ENCODE measurements at places on chromosomes 3 and 15.

DNA sequence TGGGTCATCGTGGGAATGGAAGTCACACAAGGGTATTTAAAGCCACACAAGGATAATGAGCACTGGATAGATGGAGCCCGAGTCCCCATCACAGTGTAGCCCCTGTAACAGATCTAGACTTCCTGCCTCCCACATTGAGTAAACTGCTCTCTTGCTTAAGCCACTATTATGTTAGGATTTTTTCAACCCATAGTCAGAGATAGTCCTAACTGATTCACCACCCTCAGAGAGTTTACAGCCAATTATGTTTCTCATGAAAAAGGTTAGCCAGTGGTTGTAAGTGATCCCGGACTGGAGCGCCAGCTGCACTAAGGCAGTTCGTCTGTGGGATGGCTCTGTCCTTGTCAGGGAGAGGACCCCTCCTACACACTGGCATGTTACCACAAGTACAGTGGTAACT, 77.0 kb downstream of the KLF13 start:
- DNase-seq = no peak

DNA sequence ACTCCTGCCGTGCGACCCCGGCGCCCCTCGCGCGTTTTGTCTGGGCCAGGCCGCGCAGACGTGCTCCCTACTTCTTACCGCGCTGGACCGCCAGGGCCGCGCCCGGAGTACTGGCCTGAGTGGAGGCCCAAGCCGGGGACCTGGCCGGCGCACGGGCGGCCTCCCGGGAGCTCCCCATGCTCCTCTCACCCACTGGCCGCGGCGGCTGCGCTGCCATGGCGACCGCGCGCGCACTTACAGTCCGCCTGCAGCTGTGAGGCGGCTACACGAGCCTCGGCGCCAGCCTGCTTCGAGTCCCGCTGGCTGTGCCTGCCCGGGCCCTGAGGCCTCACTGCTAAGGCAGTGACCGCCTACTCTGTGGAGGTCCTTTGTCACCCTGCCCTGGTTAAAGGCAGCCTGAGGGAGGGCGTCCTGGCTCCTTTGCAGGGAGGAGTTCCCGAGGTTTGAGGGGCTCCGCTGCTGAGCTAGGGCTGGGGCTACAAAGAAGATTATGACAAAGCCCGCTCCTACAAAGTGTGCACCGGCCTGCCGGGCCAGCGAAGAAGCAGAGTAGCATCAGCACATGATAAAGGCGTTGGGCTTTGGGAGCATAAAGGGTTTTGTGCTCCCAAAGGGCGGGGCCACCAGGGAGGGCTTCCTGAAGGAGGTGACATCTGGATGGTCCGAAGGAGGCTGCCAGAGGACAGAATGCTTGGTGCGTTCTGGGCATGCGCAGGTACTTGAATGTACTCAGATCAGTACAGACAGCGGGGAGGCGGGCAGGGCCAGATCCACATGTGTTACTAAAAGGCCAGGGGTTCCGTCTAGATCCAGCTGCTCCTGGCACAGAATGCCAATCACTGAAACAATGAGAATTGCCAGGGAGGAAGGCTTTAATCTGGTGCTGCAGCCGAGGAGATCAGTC, at the start of the genes LRRC34 and LRRIQ4:
LRRC34 (minus strand) TSS at position 573 of the 904 bp plus-strand sequence; CDS start at position 217, 356 bp downstream.
LRRIQ4 (plus strand) TSS at position 539 of the 904 bp plus-strand sequence. CDS start 9,052 bp downstream, outside the sequence.
- DNase-seq = peak; percentile 18

DNA sequence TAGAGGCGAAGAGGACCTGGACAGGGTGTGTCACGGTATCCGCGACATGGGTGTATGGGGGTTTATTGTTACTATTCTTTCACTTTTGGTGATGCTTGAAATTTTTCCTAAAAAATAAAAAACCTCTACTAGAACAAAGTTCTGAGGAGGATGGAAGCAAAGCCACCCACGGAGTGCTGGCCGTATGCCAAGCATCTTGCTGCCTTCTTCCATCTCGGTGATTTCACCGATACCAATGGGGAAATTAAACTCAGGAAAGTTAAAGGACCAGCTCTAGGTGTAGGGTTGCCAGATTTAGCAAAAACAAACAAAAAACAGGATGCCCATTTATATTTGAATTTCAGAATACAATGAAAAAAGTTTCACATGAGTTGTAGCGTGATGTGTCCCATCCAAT, 33.9 kb downstream of the SMAD6 start:
- no peak for DNase-seq

- DNase-seq = no peak
Observed at GRCh38 chr3:4376499-4376898, 73.3 kb downstream of the SETMAR start.

DNA sequence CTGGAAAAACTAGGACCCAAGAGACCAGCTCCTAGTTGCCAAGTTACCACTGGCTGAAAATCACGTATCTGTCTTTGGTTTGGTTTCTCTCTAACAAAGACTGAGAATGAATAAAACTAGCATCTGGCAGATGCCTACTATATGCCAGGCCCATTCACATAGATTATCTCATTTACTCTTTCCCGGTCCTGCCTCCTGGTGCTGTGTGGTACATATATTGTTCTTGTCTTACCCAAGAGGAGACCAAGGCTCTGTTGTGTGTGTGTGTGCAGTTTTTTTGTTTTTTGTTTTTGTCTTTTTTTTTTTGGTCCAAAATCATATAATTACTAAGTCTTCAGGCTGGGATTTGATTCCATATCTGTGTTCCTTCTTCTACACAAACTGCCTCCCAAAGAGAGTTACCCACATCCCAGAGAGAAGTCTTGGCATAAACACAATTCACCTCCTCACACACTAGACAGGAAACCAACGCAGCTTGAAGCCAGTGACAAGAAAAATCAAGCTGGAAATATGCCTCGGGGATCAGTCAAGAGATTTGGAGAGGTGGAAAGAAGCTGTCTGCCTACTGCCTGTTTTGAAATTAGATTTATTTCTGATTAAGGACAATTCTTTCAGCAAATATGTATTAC, 891 bp downstream of the AHSG start:
- DNase-seq = no peak

- no peak for DNase-seq
Observed at GRCh38 chr15:55282284-55282833, 7.3 kb downstream of the RAB27A start.

DNA sequence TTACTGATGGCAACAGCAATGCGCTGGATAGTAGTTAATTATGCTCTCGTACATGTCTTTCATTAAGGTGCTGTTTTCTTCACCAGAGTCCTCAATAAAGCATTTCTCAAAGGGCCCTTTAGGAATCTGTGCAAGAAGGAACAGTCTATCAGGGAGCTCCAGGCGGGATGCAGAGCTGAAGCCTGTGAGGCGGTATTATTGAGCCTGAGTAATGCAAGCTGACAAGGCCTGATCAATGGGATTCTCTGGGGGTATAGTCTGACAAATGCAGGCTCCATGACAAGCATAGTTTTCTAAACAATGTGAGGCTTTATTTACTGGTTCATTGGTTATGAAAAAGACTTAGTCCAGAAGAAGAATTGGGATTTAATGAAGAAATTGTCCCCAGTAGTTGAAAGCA, 530.9 kb upstream of the CBLB start:
- no peak for DNase-seq

GRCh38 chr3:8802256-8802655, 32.8 kb upstream of the OXTR start:
- no peak for DNase-seq

- no peak for DNase-seq
Observed at GRCh38 chr3:55288657-55289056, 198.4 kb downstream of the WNT5A start.

DNA sequence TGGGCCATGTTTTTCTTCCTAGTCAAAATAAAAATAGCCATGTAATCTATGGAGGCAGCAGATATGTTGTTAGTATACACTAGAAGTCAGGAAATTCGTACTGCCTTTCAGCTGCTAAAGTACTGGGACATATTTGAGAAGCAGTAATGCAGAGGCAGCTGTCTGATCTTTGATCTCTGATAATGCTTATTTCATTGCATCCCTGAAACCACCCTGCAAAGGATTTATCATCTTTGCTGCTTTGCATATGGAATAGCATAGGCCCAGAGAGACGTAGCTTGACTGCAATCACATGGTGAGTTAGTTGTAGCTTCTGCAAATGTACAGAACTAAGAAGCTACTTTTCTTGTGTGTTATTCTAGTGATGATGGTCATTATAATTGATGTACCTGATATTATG, 52.4 kb downstream of the RBM6 start:
- DNase-seq = no peak

DNA sequence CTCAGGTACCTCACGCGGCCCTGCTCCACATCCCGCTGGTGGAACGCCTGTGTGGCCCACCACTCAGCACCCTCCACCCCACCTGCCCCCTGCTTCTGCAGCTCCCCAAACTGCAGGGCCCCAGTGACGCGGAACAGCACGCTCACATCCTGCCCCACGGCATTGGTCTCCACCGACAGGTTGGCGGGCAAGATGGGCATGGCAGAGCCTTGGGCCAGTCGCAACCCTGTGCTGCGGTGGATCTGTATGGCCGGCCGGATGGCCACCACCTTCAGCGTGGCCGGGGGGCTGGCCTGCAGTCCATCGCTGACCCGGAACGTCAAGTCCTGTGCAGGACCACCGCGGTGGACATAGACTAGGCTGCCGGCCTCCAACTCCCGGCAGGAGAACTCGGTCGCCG, 23.8 kb downstream of the CSPG4 start:
- DNase-seq = no peak

GRCh38 chr15:34883633-34884032, 85.9 kb downstream of the AQR start:
- DNase-seq = no peak

DNA sequence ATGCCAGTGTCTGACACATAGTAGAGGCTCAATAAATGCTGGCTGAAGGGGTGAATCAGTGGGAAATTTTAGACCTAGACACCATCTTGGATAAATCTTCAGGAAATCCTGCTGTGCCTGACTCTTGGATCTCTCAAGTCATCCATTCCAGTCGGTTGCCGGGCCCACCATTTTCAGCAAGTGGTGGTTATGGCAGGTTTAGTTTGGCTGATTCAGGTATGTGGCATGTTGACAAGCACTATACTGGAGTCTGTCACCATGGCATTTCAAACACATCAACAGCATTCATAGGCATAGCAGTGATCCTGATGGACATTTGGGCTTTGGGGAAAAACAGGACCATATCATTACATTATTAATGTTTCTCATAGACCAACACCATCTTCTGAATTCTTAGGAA, 25.7 kb upstream of the APH1B start:
- no peak for DNase-seq

GRCh38 chr3:141147657-141148056, 84.0 kb upstream of the PXYLP1 start:
- no peak for DNase-seq

GRCh38 chr3:165390166-165390565, 194.0 kb upstream of the SLITRK3 start:
- no peak for DNase-seq

Measured in NCI-H187 treated with DMSO at 0.1 percent for 48 hours (cell line).